LoVo (cell line): ENCODE measurements at places on chromosomes 1 and 21.

- DNase-seq: no peak
These were observed 4.4 kb downstream of the HAX1 start for GRCh38 chr1:154276797-154277196.

- no peak for DNase-seq
These were observed 116.3 kb downstream of the DAB1 start for GRCh38 chr1:57307392-57308170.

- peak; percentile 60 for DNase-seq
These were observed 24.8 kb downstream of the LEMD1 start for GRCh38 chr1:205396967-205397616.

DNA sequence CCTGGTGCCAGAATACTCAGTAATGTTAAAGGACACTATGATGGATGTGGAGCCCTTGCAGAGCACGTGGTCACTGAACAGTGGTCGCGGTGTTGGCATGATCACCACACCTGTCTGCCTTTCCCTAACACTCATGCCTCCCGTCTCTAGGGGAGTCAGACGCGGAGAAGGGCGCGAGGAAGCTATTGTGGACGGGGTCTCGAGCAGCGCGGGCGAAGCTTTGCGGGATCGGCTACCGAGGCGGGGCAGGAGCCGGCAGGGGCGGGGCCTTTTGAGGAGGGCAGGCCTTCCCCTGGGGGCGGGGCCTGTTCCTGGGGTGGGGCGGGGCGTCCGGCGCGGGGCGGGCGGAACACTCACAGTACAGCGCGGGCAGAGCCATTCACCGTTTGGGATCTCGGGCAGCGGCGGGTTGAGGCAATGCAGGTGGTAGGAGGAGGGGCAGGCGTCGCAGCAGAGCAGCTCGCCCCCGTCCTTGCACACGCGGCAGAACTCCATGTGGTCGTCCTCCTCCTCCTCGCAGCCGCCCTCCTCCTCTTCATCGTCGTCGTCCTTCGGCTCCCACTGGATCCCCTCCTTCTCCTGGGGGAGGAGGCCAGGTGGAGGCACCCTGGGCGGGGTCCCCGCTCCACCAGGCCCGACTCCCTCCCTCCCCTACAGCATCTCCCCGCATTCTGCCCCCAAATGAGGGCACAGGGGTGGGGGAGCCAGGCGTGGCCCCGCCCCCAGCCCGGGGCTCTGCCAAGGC lies 31.5 kb downstream of the CHD5 start:
- DNase-seq: peak; percentile 41

GRCh38 chr1:27574871-27575831 lies 28.8 kb downstream of the AHDC1 start:
- no peak for DNase-seq

DNA sequence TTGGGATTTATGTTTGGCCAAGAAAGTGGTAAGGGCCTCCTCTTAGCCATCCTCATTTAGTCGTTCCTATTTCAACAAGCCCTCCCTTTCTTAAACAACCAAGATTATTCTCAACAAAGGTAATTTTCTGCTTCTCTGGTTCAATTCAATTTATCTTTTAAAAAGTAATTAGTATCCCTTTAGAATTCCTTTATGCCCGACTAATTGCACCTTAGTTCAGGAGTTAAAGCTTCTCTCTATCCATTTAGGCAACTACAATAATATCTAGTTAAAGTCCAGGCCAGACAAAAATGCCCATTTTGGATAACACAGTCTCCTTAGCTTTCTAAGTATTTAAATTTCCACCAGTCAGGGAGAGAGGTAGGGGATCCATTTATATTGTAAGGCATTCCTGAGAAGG lies 136.7 kb upstream of the MAGI3 start:
- no peak for DNase-seq

GRCh38 chr21:30567617-30568016 lies 6.5 kb upstream of the KRTAP19-7 start:
- DNase-seq: no peak

DNA sequence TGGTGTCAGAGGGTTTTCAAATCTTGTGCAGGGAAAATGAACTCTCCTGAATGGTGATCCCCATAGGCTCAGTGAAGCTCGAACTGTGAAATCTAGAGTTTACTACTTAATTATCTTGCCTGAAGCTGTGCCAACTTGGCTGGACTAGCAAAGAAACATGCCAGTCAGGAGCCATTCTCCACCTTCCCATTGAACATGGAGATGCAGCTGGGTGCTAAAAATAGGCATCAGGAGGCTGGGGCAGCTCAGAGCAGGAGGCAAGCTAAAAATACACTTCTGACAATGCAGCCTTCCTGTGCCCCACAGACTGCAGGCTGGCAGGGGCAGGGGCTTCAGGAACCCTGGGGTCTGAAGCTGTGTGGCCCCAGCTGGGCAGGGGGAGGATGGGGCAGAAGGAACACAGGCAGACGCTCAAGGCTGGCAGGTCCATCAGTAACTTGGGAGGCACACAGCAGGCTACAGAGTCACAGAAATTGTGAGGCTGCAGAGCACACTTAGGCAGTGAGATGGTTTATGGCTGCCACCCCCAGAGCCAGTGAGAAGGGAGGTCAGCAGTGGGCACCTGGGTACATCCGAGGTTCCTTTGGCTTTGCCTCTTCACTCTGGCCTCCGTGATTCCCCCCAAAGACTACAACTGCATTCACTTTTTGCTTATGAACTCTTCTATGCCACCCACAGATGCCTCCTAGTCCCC lies 155.4 kb upstream of the KCND3 start:
- DNase-seq: no peak

GRCh38 chr1:212819726-212820125 lies 27.7 kb downstream of the SPATA45 start:
- no peak for DNase-seq

DNA sequence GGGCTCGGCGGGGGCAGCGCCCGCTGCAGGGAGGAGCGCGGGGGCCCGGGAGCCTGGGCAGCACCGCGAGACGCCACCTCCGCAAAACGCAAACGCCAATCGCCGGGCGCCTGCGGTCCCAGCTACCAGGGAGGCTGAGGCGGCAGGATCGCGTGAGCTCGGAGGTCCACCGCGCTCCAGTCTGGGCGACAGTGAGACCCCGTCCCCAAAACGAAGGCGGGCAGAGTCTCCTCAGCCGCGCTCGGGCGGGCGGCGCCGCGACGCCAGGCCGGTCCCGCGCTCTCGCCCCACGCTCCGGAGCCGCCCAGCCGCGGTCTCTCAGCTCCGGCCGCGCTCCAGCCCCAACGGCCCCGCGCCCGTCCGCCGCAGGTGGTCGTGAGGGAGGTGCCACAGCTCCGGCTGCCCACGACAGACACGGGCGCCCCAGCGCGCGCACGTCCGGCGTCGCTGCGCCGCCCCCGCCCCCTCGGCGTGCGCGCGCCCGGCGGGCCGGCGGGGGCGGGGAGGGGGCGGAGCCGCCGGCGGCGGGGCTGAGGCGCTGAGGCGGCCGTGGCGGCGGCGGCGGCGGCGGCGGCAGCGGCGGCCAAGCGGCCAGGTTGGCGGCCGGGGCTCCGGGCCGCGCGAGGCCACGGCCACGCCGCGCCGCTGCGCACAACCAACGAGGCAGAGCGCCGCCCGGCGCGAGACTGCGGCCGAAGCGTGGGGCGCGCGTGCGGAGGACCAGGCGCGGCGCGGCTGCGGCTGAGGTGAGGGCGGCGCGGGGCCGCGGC lies at the start of gene ADARB1:
Gene ADARB1, plus strand, starts transcription at position 533 of the 770 bp plus-strand sequence. CDS start 97,077 bp downstream, outside the sequence.
- DNase-seq: peak; percentile 82

DNA sequence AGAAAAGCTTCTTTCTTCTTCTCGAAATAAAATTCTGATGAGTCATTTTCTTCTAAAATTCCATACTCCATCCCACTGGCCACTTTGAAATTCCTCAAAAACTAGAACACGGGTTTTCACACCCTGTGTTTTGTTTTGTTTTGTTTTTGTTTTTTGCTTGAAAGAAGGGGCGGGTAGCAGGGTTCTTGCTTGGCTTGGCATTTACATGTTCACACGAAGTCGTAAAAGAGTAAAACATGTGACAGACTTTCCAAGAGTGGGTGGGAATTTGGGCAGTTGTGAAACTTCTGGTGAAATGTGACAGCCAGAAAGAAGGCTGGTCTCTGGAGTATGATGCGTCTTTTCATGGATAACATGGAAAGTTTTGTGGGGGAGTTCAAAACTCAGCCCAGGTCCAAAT lies 47.1 kb upstream of the FMN2 start:
- no peak for DNase-seq
